ENCODE measurements at places on chromosomes 13 and 19.

DNA sequence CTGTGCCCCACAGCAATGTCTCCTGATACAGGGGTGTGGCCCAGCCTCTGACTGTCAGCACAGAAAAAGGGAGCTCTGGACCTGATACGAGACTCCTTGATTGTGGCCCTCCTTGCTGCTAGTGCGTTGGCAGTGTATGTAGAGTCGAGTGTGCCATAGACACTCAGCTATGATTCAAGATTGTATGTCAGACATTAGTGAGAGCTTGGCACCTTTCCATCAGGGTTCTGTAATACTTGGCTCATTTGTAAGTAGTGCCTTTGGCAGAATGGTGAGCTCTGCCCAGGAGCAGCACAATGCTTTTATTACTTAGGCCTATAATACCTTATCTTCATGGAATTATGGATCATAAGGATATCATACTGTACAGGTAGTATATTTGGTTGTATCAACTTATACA, 83.4 kb downstream of the ATP8A2 start:
- DNase-seq, result peak; percentile 83

GRCh38 chr13:39960191-39960590, 304.7 kb downstream of the COG6 start:
- no peak for DNase-seq

DNA sequence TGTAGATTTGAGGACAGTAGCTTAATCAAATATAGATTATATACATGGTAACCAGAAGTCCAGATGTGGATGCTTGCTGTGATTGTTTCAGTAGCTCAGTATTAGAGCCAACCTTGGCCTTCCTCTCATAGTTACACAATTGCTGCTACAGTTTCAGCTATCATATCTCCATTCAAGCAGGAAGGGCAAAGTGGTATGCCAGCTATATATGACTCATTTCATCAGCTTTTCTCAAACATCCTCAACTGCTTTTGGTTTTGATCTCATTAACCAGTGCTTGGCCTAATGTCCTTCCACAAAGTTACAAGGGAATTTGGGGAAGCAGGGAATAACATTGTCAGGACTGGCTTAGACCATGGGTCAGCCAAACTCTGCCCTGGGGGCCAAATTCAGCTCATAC, 73.0 kb upstream of the MAB21L1 start:
- no peak for DNase-seq

- peak; percentile 44 for DNase-seq
These were observed 10.6 kb upstream of the SOX1 start for GRCh38 chr13:112056284-112056727.

GRCh38 chr19:7153022-7153421, 83.5 kb downstream of the ZNF557 start:
- DNase-seq, result no peak

DNA sequence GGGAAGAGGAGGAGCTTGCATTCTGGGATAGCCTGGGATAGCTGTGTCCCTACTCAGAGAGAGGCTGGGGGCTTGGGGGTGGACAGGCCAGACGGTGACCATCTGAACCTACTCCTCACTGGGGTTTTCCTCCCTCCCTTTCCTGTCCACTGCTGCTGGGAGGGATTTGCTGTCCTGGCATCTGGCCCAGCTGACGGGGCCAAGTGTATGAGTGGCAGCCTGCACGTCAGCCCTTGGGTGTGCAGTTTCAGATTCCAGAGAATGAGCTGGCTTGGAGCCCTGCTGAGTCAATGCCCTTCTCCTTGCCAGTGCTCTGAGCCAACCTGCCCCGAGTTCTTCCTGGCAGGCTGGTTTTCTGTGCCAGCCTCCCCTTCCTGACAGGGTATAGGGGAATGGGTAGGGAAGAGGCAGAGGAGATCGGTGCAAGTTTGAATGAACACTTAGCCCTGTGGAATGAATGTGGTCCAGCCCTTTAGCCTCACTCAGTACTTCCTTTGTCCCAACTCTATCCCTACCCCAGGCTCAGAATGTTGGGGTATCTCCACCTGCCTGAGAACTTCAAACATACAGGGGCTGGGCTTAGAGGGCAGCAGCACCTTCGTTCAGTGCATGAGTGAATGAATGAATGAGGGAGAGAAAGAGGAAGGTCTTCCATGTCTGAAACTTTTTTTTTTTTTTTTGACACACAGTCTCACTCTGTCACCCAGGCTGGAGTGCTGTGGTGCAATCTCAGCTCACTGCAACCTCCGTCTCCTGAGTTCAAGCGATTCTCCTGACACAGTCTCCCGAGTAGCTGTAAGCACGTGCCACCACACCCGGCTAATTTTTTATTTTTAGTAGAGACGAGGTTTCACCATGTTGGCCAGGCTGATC, 1.8 kb upstream of the ANGPTL4 start:
- peak; percentile 76 for DNase-seq

DNA sequence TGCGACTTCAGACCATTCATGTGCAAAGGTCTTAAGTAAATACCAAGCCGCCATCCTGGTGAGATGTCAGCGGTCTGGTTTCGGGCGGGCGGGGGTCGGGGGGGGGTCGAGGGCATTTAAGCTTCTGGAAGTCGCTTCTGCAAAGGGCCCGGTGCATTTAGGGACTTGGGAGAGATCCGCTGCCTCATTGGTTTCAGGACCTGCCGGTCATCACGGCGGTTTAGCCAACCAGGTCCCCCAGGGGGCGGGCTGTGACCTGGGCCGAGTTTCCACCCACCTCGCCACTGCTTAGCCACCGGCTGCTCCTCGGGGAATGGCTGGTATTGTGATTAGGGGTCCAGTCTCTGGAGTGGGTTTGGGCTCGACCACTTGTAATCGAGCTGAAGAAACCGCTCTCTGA, 7.8 kb downstream of the ANKLE1 start:
- DNase-seq, result no peak

GRCh38 chr13:88701551-88701950, 1030.4 kb downstream of the SLITRK5 start:
- DNase-seq, result no peak

DNA sequence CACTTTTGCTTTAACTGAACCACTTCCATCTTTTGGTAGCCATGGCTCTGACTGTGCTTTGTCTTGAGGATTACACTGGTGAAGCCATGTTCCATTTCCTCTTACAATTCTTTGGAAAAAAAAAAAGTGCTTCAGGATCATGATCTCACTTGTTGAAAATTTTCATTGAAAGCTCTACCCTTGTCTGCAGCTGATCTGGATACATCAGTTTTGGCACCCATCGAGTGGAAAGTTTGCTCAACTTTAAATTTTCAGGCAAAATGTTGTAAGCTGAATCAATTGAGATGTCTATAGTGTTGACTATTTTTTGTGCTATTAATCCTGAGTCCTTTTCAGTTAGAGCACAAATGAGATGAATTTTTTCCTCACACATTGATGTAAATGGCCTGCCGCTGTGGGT, 48.3 kb upstream of the RFXAP start:
- no peak for DNase-seq

DNA sequence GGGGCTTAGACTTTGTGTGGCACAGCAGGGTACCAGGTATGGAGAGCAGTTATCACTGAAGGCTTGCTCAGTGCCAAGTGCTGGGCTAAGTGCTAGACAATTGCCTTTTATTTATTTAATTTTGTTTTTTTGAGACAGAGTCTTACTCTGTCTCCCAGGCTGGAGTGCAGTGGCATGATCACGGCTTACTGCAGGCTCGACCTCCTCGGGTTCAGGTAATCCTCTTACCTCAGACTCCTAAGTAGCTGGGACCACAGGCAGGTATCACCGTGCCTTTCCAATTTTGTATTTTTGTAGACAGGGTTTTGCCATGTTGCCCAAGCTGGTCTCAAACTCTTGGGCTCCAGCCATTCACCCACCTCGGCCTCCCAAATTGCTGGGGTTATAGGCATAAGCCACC, 256.9 kb downstream of the ZNF536 start:
- DNase-seq, result no peak

DNA sequence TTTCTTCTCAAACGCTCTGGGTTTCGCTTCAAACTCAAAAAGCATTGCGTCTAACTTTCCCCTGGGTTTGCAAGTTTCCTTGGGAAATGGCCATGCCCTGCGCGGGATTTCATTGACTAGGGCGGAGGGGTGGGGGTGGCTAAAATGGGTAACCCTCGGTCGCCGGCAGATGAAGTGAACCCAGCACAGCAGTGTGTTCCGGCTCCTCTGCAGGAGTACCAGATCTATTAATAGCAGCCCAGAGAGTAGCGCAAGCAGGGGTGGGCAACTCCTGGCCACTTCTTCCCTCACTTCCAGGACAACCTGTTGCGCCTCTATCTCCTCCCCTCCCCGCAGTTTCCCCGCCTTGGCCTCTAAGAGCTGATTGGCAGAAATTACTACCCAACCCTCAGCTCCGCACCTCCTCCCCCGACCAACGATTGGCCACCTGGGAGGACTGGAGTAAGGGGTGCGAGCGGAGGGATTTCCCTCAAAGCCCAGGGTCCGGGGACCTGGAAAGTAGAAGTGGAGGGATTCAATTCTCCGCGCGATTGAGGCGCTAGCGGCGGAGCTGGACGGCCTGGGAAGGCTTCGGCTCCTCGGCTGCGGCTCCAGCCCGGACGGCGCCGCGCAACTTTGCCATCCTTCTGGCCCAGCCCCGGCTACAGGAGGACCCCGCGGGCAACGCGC, at the start of gene FREM2:
Gene FREM2, plus strand, starts transcription at position 501 of the 669 bp plus-strand sequence. CDS start 268 bp downstream, outside the sequence.
- DNase-seq, result peak; percentile 21

DNA sequence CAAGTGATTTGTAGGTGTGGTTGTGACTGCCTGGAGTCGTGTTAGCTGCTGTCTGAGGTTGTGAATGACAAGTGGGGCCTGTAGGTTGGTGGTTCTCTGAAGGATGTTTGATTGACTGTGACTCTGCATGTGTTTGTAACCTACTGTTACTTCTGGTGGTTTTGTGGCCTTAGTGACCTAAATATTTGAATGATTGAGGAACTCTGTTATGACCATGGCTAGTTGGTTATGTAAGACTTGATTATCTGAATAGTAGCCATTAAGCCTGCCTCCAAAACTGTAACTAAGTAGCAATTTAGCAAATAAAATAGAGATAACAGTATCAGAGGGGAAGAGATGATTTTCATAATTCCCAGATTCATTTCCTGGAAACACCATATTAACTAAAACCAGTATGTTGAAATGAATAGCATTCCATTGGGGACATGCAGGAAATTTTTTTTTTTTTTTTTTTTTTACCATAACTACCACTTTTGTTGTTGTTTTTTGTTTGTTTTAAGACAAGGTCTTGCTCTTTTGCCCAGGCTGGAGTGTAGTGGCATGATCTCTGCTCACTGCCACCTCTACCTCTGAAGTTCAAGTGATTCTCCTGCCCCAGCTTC, 865 bp downstream of the ZNF382 start:
- no peak for DNase-seq

DNA sequence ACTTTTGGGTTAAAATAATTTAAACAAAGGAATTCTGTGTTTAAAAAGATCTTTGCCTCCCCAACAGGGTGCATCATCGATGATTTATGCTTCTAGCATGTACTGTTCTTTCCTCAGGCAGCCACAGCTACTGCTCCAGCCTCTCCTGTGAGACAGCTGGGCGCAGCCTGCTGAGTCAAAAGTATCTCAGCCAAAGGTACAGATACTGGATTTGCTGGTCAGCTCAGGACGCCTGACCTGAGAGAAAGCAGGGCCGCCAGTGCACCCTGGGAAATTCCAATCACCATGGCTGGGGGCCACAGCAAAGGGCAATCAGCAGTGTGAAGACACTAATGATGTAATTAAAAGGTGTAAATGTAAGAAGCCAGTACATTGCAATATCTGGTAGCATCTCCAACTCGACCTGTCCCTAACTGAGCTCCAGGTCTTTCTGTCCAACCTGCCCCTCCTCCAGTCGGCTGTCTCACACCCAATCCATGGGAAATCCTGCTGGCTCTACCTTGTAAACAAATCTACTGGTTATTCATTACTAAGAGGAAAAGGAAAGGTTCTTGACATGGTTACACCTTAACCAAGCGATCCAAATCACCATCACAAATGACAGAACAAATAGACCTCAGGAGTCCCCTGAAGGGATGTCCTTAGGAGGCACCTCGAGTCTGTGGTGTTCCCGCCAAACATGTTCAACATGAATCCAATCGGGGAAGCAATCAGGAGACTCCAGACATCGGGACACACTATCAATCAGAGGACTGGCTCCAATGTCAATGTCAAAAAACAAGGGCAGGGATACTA, 7.3 kb downstream of the OPA3 start:
- DNase-seq, result no peak

GRCh38 chr19:45922281-45922680, 7.7 kb upstream of the NANOS2 start:
- DNase-seq, result no peak

GRCh38 chr13:29196409-29197074, 376.4 kb downstream of the MTUS2 start:
- no peak for DNase-seq

GRCh38 chr13:98374750-98375149, 197.7 kb upstream of the RNF113B start:
- no peak for DNase-seq

GRCh38 chr13:29963089-29963488, 112.7 kb upstream of the UBL3 start:
- no peak for DNase-seq

DNA sequence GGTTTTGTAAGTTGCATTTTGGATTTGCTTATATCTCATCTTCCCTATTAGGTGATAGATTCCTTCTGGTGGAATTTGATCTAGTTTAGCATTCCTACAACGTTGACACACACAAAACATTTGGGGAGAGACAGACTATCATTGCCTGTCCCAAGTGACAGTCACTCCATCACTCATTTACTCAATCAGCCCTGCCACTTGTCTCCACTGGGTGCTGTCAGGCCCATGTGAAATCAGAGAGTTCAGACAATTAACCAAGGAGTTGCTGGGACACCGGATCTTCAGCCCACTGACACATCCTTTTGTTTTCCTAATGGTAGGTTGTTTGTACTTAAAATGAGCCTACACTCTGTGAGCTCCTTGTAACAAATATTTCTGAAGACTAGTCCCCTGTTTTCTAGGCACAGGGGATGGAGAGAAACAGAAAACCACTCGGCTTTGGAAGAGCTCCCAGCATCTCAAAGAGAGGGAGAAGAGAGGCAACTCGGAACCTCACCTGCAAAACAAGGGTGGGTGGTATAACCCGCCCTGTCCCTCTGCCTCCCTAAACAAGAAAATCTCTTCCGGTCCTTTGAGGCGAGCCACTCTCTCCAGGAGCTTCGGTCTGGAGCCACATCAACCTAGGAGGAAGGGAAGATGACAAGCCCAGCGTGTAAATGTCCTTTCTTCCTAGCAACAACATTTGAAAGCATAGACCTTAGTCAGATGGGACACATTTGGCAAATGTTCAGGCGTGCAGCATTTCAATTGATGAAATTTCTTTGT, 440.9 kb upstream of the KLF12 start:
- DNase-seq, result no peak

- no peak for DNase-seq
These were observed 7.6 kb upstream of the NAXD start for GRCh38 chr13:110607675-110608224.

Data from NCI-H1105 treated with DMSO at 0.1 percent for 48 hours (cell line).